ENCODE measurements at places on chromosomes 2 and 18. TPM values are rescaled to one million over a fixed set of nuclear protein-coding genes. Genes with fewer than 3 reads are reported as not detected.

DNA sequence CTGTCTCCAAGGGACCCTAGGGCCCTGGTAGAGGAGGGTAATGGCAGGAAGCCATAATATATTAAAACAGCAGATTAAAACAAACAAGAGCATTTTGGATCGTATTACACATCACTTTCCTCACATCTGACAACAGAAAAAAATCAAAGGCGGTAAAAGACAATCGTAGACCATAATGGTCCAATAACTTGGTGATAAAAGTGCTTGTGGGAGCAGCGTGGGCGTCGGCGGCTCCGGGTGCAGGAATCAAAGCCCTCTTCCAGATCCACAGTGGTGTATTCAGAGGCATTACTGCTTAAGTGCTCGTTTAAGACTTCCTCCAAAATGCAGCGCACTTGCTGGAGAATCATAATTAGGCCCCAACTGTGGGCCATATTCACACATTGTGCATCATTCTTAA lies 68.0 kb downstream of the FECH start:
- no peak for DNase-seq

GRCh38 chr18:79242246-79242645 lies 153.5 kb upstream of the NFATC1 start:
- no peak for DNase-seq

GRCh38 chr2:219243291-219243761 lies 1.9 kb downstream of the GLB1L start:
- no peak for DNase-seq

GRCh38 chr2:129347486-129348217 lies 631.8 kb upstream of the RAB6C start:
- DNase-seq = no peak

DNA sequence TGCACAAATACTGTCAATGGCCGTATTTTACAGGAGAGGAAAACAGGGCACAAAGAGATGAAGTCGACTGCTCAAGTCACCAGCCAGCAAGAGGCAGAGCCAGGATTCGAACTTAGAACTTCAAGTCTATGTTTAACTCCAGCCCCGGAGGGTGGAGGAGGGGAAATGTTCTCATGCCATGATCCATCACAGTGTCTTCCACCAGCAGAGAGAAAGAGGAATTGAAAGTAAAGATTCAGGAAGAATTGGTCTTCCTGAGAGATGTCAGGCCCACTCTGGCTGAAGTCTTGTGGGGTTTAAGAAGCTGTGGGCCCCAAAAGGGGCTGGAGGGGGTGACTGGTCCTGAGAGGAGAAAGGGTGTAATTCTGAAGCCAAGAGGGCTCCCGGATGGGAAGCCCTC lies 260.0 kb downstream of the TNS1 start:
- no peak for DNase-seq

- DNase-seq = no peak
Measured at GRCh38 chr2:68974251-68974650, at the start of gene GKN1. GKN1 (plus strand) TSS chr2:68974636; CDS start chr2:68974678, 42 bp downstream.

GRCh38 chr2:179268277-179268925 lies 3.8 kb upstream of the SESTD1 start:
- no peak for DNase-seq

GRCh38 chr2:194363295-194363694 lies 1293.7 kb upstream of the SLC39A10 start:
- DNase-seq = no peak

DNA sequence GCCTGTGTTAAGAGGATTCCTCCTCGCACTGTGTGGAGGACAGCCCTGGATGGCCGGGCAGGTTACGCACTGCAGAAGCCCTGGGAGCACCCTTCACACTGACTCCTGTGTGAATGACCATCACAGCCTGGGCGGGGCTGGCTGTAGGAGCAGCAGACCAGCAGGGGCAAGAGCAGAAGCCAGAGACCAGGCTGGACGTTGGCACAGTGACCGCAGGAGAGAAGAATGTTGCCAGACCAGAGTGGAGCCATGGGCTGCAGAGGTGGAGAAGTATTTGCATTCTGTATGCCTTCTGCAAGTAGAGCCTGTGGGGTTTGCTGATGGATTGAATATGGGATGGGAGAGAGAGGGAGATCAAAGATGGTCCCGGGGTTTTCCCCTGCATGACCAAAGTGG lies 23.1 kb downstream of the LRRFIP1 start:
- DNase-seq = no peak

- no peak for DNase-seq
Measured at GRCh38 chr2:126482582-126483464, 173.1 kb upstream of the GYPC start.

Gene AQP12A
- total RNA-seq = not detected

Gene ZDBF2
- total RNA-seq = 11.5 TPM

Gene ZNF804A
- total RNA-seq = 0.60 TPM

Gene HOXD3
- 2.6 TPM for total RNA-seq

Gene GALR1
- total RNA-seq = not detected

Gene VAMP8
- 23.3 TPM for total RNA-seq

Gene RBM44
- 2.6 TPM for total RNA-seq

Gene TRIM43
- not detected for total RNA-seq

Data from omental fat pad (tissue), 4 donors.